HT-29 (cell line): ENCODE measurements at places on chromosomes 1 and 21.

- no peak for DNase-seq
Observed at GRCh38 chr21:32349333-32349944, 43.4 kb downstream of the URB1 start.

DNA sequence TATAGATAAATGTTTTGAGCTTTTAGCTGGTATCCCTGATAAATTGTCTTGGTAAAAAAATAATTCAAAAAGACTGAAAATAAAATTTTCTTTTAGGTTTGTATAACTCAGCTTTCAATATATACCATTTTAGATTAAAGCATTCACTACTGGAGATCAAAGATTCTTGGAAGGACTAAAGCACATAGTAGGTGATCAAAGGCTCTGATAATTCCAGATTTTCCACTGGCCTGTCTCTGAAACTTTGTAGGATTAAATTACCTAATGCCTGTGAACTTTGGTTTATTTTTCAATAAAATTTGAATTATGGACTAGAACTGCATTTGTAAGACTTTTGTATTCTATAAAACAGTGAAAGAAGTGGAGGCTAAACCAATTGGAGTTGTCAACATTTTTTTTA, 1.2 kb upstream of the RGS18 start:
- no peak for DNase-seq

DNA sequence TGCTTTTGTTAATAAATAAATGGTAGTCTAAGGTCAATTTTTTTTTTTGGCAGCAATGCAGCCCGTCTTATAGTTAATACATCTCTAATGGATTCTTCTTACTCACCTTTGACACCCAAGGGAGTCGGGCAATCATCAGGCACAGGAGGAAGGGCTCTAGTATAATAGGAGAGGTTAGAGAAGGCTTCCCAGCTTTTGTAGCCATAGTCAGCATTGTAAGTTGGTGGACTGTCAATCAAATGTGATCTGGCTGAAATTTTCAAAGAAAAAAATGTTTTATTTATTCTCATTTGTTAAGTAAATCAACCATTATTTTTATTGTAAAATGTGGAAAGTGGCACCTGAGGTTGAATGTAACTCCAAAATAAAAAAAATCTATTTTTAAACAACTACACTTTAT, 2.1 kb downstream of the PTGS2 start:
- no peak for DNase-seq

- no peak for DNase-seq
Observed at GRCh38 chr1:106207185-106207584, 849.3 kb upstream of the PRMT6 start.

- DNase-seq: no peak
Observed at GRCh38 chr1:72650843-72651435, 368.6 kb upstream of the NEGR1 start.

GRCh38 chr1:17538010-17538409, 1.5 kb upstream of the ARHGEF10L start:
- DNase-seq: no peak

GRCh38 chr1:111751906-111752575, 3.7 kb upstream of the DDX20 start:
- DNase-seq: no peak
